Right ventricle myocardium superior (tissue), 1 donor: ENCODE measurements at places on chromosomes 3 and 15.
A peak's percentile ranks its signal among the peaks of the same experiment; 100 is the strongest.

DNA sequence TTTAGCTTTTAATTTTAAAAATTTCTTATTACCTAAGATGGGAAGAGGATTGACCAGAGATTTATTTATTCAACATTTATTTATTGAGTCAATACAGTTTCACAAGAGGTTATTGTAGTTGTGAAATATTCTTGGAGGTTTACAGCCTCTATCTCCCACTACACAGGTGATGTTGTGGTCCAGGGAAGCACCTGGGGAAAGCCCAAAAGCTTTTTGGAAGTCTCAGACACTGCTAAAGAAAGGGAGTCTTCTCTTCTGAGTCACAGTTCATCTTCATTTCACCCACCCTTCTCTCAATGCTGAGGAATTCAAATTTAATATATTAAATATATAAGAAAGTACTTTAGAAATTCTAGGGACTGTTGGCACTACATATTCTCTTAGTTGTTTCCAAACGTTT, 41.8 kb downstream of the SERPINI1 start:
- DNase-seq: no peak

DNA sequence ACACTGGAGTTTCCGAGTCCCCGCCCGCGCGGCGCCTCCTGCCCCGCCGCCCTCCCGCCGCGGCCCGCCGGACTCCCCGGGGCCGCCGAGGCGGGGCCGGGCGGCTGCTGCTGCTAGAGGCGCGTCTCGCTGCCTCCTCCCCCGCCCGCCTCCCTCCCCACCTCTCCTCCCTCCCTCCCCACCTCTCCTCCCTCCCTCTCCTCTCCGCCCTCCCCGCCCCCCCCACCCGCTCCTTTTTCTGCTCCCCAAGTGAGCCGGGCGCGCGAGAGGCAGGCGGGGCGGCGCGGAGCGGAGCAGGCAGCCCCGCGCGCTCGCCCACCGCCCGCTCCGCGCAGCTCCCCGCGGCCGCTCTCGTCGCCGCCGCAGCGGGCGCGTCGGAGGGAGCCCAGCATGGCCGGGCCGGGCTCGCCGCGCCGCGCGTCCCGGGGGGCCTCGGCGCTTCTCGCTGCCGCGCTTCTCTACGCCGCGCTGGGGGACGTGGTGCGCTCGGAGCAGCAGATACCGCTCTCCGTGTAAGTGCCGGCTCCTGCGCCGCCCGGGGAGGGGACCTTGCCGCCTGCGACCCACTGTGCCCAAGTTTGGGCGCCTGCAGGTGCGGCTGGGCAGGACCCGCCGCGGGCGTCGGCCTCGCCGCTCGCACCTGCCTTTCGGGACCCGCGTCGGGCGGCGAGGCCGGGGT, at the start of gene CACNA2D3:
TSS of gene CACNA2D3 (plus strand) at position 229 of the 679 bp plus-strand sequence.
- peak; percentile 78 for DNase-seq

- DNase-seq: no peak
Measured at GRCh38 chr3:113287803-113288648, 76.7 kb downstream of the BOC start.

DNA sequence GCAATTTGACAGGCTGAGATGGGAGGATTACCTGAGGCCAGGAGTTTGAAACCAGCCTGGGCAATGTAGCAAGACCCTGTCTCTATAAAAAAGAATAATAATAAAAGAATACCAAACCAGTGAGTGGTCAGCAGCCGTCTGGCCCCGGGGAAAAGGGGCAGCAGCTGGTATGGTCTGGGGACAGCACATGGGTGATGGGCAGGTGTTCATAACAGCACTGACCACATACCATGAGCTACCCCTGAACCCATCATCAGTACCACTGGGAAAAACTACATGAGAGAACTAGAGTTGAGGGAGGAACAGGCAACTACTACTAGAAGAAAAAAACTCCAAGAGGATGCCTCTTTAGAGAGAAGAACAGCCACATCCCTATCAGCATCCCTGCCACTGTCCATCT, 40.7 kb downstream of the ARHGEF3 start:
- DNase-seq: no peak

DNA sequence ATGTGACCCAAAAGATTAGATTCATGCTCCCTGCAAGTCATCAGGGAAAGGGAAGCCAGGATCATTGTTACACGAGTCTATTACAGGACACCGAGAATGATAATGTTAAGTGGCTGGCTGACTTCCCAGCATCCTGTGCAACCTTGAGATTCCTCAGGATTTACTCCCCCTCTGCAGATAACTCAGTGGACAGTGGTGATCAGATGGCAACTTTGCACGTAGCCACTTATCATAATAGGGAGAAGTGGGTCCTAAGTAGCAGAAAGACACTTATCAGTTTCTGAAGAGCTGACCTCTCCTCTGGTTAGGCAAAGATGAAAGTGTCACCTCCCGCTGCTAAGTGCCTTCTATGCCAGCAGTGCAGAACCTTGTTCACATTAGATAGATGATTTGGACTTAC, 6.7 kb upstream of the TMPRSS7 start:
- DNase-seq: no peak

GRCh38 chr3:189698811-189699210, 67.6 kb downstream of the TP63 start:
- no peak for DNase-seq

DNA sequence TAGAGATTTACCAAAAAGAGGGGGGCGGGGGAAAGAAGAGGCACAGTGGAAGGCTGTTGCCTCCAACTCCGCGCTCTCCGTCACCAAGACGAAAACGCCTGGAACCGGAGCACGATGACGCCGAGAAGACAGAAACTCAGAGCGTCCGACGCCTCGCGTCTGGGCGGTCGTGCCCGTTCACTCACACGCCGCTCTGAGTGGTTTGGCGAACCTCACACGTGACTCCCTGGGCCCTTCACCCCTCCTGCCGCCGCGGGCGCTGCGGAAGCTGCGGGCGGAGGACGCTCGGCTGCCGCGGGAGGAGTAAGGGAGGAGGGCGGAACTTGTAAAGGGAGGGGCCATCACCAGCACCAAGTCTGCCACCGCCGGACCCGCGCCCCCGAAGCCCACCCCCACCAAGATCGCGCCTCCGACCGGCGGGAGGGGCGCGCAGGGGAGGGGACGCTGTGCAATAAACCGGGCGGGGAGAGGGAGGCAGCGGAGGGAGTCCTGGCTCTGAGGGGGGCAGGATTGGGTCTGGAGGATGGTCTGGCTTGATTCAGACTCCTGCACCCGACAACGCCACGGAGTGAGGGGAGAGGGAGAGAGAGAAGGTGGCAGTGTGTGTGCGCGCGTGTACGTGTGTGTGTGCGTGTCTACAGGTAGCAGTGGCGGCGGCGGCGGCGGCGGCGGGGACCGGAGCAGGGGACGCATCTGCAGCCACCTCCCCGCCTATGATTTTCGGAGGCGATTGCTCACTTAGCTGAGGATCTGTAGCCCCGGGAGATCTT, 1.9 kb upstream of the NLGN1 start:
- DNase-seq: peak; percentile 92

DNA sequence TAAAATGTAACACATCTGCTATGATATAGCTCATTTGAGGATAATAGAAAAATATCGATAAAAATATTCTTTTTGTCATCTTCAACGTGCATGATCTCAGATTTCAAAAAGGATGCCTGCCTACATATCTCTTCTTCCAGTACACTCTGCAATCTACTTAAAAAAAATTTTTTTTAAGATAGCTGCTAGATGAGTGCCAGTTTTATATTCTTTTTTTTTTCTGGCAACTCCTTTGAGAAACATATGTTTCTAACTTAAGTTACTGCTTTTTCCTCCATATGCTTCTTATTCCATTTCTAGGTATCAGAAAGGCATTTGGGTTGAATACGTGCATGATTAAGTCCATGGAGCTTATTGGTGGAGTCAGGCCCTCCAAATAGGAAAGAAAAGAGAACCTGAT, 160.4 kb downstream of the PPM1L start:
- no peak for DNase-seq

DNA sequence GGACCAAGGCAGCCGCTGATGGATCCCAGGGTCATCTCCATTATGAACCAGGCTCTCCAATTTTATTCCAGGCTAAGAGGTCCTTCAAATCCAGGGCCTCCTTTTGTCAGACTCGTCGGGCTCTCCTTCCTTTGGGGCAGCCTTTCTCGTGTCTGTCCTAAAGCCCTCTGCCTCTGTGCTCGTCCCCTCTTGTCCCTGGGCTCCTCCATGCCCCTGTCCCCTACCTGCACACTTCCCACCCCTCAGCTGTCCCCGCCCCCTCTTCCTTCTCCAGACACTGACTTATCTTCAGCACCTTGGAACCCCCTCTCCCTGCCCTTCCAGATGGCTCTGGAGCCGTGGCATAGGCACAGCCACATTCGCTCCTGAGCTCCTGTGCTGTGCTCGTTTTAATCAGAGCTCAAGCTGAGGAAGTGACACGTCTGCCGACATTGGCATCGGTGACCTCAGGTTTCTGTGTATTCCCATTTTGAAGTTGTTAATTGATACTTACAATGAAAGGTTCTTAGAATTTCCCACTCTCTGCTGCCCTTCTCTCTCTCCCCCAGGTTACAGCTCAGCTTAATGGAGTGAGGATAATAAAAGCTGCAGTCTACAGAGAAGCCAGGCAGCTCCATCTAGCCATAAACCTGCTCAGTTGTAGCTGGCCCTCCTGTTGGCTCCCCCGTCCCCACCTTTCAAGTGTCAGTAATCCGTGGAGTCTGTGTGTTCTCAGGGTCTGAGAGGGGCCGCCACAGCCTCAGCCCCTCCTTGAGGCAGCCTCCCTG, 51.1 kb upstream of the SEC22A start:
- no peak for DNase-seq

- DNase-seq: no peak
Measured at GRCh38 chr15:67520321-67521028, 456 bp upstream of the C15orf61 start.

DNA sequence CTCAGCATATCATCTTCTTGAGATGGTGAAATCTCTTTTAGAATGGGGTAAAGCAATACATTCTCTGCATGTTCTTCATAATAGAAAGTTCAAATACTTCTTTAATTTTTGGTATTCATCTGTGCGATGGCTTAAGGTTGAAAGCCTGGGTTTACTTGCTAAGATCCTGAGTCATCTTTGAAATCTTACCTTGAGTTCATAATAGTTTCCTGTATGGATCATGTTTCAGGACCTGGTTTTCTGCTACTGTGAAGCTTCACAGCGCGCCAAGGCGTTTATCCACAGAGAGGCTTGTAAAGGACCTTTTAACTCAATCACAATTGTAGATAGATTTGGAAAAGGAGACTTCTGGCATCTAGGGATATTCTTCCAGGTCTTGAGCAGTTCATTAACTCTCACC, 39.0 kb downstream of the MED12L start:
- no peak for DNase-seq

- DNase-seq: no peak
Measured at GRCh38 chr3:156659260-156659659, 15.1 kb upstream of the TIPARP start.

DNA sequence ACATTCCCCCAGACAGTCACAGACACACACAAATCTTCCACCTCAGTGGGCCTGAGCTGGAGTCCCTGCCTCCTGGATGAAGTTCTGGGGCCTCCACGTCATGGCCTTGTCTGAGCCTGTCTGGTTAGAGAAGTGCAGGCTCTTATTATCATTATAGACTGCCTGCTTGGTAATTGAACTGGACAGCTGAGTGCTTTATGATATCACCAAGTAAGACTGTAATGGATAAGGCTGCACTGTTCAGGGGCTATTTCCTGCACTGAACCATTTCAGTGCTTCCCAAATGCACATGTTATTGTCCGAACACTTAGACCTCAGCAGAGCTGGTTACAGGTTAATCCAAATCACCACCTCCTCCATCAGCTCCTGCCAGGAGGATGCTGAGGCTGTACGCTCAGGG, 8.7 kb upstream of the ST6GAL1 start:
- no peak for DNase-seq

- DNase-seq: no peak
Measured at GRCh38 chr15:63449731-63450130, 54.7 kb upstream of the USP3 start.

DNA sequence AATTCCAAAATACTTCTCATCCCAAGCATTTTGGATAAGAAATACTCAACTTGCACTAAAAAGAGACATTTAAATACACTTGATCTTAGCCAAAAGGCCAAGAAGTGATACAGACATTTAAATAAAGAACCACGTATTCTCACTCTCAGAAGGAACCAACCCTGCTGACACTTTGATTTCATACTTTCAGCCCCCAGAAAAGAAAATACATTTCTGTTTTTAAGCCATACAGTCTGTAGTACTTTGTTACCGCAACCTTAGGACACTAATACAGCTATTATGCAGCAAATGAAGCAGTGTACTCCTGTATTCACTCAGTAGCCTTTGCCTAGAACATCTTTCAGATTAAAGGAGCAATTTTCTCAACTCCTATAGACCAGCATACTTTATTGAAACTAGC, 86.7 kb downstream of the TBC1D5 start:
- no peak for DNase-seq

- DNase-seq: no peak
Measured at GRCh38 chr3:196531418-196531817, 16.3 kb upstream of the SMCO1 start.

- peak; percentile 56 for DNase-seq
Measured at GRCh38 chr3:69085168-69085832, 563 bp downstream of the ARL6IP5 start.

GRCh38 chr15:90691369-90691768, 25.8 kb upstream of the BLM start:
- DNase-seq: no peak
